Stimulated activated CD4-positive, alpha-beta T cell treated with anti-CD3 and anti-CD28 coated beads, Interleukin-2, amount 100 ng/mL, for 48 hours (primary cell): ENCODE measurements at places on chromosomes 2 and 18.

GRCh38 chr18:6778459-6779247, 49.1 kb downstream of the ARHGAP28 start:
- no peak for DNase-seq

- no peak for DNase-seq
Measured at GRCh38 chr18:52991246-52991645, 651.2 kb downstream of the DCC start.

- no peak for DNase-seq
Measured at GRCh38 chr2:78941751-78942150, 83.8 kb upstream of the REG3G start.

DNA sequence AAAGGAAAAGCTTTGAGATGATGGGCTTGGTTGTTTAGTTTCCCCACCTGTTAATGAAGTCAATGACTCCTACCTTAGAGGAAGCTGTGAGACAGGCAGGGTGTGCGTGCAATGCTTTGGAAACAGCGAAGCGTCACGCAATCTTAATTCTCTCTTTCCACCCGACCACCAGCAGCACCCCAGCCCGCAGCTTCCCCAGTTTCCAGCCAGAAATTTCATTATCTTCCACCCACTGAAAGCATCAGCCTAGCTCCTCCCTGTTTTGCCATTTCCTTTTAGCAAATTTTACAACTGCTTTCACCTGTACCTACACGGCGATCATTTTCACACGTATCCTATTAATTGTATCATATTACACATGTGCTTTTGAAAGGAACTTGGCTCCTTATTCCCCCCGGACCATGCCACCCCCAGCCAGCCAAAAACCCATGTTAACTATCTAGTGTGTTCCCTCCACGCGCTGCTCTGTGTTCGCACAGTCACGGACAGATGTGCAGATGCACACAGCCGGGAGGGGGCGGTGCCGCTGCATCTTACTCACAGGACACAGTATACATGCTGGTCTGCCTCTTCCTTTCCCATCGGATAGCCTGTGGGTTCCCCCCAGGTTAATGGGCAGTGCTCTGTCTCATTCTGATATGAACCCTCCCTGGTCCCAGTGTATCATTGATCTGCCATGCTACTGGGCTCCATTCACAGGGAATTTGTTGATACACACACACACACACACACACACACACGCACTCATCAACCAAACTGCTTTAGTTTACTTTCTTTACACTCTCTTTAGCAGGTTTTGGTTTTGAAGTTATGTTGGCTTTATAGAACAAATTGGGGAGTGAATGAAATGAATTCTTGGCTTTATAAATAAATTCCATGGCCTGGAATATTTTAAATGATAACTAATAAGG, 22.4 kb downstream of the CYP27C1 start:
- DNase-seq: peak; percentile 61

- DNase-seq: no peak
Measured at GRCh38 chr18:10057894-10058791, 144.3 kb downstream of the VAPA start.

GRCh38 chr2:127653421-127654083, 7.6 kb downstream of the GPR17 start:
- DNase-seq: no peak

- DNase-seq: no peak
Measured at GRCh38 chr18:49811151-49811938, 2.0 kb downstream of the ACAA2 start.
